ENCODE measurements at places on chromosomes 3 and 15.

- DNase-seq = no peak
These were observed 30.3 kb downstream of the CX3CR1 start for GRCh38 chr3:39249453-39250115.

DNA sequence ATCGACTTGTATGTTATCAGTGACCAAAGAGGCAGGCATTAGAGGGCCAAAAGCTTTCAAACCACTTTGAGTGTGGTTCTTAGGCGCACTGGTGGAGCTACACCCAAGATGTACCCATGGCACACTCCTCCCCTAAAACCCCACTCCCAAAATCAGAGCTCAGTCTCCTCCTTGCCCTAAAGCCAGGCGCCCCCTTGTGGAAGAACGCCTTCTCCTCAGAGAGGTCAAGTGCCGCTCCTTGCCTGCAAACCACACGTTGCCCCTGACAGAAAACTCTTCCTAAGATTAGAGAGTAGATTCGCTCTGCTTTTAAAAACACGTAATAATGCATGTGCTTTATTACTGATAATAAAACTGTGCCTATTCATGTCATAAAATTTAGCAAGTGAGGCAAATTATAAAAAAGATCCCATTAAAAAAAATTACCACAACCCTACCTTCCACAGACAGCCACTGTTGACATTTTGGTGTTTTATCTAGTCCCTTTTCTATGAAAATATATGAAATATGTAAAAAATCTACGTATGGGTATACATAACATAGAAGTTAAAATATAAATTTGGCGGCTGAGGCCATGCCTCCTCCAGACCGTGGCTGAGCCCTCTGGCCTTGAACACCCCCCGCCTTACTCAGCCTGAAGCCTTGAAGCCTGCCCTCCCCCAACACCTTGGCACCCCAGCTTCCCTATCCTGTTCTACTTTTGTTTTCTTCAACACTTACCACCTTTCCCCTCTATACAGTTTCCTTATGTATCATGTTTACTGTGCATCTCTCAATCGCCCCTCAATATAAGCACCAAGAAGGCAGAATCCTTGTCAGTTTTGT is 33.5 kb downstream of the BCL2L10 start:
- DNase-seq = peak; percentile 83

- no peak for DNase-seq
These were observed 5.7 kb upstream of the MCTP2 start for GRCh38 chr15:94225616-94226015.

DNA sequence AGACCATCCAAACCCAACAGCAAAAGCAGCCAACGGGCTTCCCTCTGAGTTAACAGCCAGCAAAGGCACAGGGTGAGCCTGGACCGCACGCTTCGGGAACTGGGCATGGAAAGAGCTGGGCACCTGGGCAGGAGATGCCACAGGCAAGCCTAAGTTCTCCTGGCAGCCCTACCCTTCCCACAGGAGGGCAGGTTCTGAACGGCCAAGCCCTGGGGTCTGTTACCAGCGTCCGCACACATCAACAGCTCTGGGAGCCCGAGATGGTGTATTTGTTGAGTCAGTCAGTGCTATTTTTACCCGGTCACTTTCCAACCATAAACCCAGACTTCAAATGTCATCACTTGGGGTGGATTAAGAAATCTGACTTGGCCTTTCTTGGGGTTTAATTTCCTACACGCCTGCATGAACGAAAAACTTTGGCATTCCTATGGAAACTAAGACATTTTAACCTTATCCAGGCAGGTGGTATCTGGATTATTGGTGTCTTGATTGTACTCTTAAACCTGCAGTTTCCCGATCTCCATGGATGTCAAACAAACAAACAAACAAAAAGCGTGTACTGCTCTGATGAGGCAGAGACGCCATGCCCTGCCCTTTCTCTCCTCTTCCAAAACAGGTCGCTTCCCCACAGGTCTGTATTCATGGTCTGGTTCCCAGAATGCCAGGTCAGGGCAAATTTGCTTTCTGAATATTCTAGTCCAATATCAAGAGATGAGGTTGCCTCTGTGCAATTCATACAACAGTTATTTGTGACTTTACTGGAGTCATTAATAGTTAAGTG is 99.7 kb downstream of the XXYLT1 start:
- DNase-seq = no peak

- DNase-seq = no peak
These were observed 150.5 kb upstream of the IQSEC1 start for GRCh38 chr3:13223574-13224237.

DNA sequence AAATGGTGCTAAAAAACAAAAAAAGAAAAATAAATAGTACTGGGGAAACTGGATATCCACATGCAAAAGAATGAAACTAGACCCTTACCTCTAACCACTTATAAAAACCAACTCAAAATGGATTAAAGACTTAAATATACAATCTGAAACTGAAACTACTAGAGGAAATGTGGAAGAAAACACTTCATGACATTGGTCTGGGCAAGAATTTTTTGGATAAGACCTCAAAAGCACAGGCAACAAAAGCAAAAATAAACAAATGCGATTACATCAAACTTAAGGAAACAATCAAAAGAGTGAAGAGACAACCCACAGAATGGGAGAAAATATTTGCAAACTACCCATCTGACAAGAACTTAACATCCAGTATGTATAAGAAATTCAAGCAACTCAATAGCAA is 6.4 kb downstream of the IFT57 start:
- no peak for DNase-seq

DNA sequence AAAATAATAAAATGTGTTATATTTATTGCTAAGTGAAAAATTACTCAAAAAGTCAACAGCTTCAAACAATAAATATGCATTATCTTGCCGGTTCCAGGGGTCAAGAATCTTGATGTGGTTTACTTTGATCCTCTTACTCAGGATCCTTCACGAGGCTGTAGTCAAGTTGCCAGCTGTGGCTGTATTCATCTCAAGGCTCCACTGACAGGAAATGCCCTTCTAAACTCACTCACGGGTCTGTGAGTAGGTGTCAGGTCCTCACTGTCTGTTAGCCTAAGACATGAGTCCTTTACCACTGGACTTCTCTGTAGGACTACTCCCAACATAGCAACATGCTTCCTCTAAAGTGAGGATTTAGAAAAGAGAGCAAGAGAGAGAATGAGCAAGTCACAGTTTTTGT is 983.0 kb downstream of the SI start:
- no peak for DNase-seq

GRCh38 chr3:119295816-119296726 is 1.9 kb downstream of the ARHGAP31 start:
- DNase-seq = no peak

- no peak for DNase-seq
These were observed 88.6 kb downstream of the TM4SF4 start for GRCh38 chr3:149563114-149563513.

Data from stimulated activated CD4-positive, alpha-beta T cell treated with anti-CD3 and anti-CD28 coated beads, Interleukin-4, amount 100 ng/mL, for 48 hours (primary cell).